ENCODE measurements at places on chromosomes 4 and X.
A peak's percentile ranks its signal among the peaks of the same experiment; 100 is the strongest.

- no peak overlapping the region for H3K4me3 ChIP-seq
- DNase-seq: no peak
- H3K27ac ChIP-seq: no peak overlapping the region
- H3K27me3 ChIP-seq: no peaks in the 10 kb centered on the region
- H3K4me1 ChIP-seq: no peaks in the 10 kb centered on the region
- H3K36me3 ChIP-seq: peaks cover 8% of the 10 kb centered on the region
These were observed 30.0 kb downstream of the RCHY1 start for GRCh38 chr4:75484190-75484589.

GRCh38 chrX:101051549-101052302 lies at the start of gene TRMT2B:
Gene TRMT2B, minus strand, starts transcription at chrX:101052111. Its CDS starts 9,822 bp downstream, at chrX:101042289.
- DNase-seq: no peak
- no peaks in the 10 kb centered on the region for H3K36me3 ChIP-seq
- no peaks in the 10 kb centered on the region for H3K27me3 ChIP-seq
- H3K27ac ChIP-seq: peak within 1 kb of the TSS; percentile 61

- peak; percentile 36 for DNase-seq
- no peaks in the 10 kb centered on the region for H3K27me3 ChIP-seq
- no peak overlapping the region for H3K4me3 ChIP-seq
- H3K27ac ChIP-seq: no peak overlapping the region
- no peaks in the 10 kb centered on the region for H3K36me3 ChIP-seq
- peaks cover 3% of the 10 kb centered on the region for H3K4me1 ChIP-seq
These were observed 30.7 kb upstream of the TMPRSS11E start for GRCh38 chr4:68416591-68416990.

DNA sequence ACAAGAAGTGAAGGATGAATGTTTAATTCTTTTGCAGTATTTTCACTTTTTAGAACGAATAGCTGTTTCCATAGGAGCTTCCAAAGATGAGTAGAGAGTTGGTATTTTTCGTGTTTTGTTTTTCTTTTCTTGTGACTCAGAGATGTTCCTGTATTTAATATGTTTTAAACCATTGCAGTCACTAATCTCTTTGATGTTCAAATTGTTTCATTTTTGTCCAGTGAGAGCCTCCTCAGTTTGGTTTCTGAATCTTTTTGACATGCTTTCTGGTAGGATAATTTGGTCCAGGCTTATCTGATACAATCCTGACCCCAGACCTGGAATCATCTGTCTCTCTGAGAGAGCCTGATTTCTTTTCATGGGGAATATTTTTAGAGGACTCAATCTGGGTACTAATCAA lies 41.6 kb downstream of the BEX3 start:
- no peak overlapping the region for H3K27ac ChIP-seq
- DNase-seq: no peak
- no peaks in the 10 kb centered on the region for H3K36me3 ChIP-seq
- no peak overlapping the region for H3K4me3 ChIP-seq
- no peaks in the 10 kb centered on the region for H3K4me1 ChIP-seq
- no peaks in the 10 kb centered on the region for H3K27me3 ChIP-seq

- no peak overlapping the region for H3K4me3 ChIP-seq
- no peak overlapping the region for H3K27ac ChIP-seq
- no peaks in the 10 kb centered on the region for H3K27me3 ChIP-seq
- no peak for DNase-seq
These were observed 177.7 kb upstream of the MID1 start for GRCh38 chrX:10798041-10798440.

DNA sequence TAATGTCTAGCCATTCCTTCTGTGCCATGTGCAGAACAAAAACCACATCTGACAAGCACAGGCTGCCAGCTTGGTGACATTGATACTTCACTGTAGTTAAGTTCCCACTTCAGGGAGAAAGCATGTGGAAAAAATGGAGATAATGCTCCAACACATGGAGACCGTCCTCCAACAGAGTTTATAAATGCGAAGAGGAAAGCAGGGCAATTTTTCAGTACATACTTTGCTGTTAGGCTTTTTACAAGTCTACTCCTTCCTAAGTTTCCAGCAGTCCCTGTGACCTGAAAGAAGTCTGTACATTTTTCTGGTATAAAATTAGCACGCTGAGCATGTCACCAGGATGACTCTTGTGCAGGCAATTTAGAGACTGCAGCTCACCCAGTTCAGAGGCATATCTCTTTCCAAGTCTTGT lies 766.9 kb upstream of the IGFBP7 start:
- no peak overlapping the region for H3K27ac ChIP-seq
- H3K4me1 ChIP-seq: no peaks in the 10 kb centered on the region
- DNase-seq: no peak
- H3K4me3 ChIP-seq: no peak overlapping the region

DNA sequence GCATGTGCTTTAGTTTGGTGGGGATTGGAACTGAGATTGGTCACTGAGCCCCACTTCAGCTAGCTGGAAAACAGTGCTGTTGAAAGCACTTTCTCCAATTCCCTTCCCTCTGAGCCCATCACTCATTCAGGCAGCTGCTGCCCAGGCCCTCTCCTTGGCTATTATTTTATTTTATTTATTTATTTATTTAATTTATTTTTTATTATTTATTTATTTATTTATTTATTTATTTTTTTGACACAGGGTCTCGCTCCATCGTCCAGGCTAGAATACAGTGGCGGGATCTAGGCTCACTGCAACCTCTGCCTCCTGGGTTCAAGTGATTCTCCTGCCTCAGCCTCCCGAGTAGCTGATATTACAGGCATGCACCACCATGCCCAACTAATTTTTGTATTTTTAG lies 51.8 kb upstream of the RBPJ start:
- no peak for DNase-seq
- no peaks in the 10 kb centered on the region for H3K36me3 ChIP-seq
- no peak overlapping the region for H3K4me3 ChIP-seq
- H3K27ac ChIP-seq: no peak overlapping the region

GRCh38 chr4:184387351-184387750 lies 87.0 kb downstream of the IRF2 start:
- H3K27ac ChIP-seq: no peak overlapping the region
- peaks cover 29% of the 10 kb centered on the region for H3K4me1 ChIP-seq
- no peak for DNase-seq

DNA sequence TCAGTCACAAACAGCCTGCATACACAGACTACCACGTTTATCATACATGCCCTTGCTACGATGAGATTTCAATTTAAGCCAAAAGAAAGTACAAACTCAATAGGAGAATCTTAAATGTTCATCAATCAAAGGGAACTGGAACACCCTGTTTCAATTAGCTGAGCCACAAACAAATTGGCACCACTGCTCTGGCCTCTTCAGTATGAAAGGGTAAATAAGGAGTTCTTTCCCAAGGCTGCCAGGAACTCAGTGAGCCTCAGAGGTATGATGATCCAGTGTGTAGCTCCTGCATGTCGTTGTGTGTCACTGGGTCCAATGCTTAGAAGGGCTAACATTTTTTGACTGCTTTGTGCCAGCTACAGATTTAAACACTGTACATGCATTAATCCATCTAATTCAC lies 5.4 kb downstream of the RNF150 start:
- no peaks in the 10 kb centered on the region for H3K36me3 ChIP-seq
- no peak overlapping the region for H3K27ac ChIP-seq
- no peaks in the 10 kb centered on the region for H3K4me1 ChIP-seq
- no peak for DNase-seq
- H3K27me3 ChIP-seq: peaks cover 23% of the 10 kb centered on the region

DNA sequence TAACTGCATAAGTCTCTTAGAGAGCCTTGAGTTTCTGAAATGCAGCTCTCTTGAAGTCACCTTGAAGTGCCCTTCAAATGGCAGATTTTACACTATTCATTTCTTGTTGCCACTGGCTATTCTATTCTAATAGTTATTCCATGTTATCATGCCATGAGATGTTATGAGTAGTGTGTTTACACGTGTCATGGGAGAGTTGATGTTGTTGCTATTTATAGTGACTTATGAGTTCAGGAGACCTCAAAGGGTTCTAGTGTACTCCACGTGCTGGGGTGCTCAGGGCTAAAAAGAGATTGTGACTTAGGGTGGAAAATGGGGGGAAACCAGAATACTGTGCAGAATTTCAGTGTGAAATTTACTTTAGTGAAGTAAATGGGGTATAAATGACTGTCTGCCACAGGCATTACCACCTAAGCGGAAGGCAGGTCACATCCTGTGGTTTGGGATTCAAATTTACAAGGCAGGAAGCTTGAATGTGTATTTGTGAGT lies 77.1 kb upstream of the SLC4A4 start:
- no peaks in the 10 kb centered on the region for H3K36me3 ChIP-seq
- H3K4me3 ChIP-seq: no peak overlapping the region
- H3K27ac ChIP-seq: no peak overlapping the region

DNA sequence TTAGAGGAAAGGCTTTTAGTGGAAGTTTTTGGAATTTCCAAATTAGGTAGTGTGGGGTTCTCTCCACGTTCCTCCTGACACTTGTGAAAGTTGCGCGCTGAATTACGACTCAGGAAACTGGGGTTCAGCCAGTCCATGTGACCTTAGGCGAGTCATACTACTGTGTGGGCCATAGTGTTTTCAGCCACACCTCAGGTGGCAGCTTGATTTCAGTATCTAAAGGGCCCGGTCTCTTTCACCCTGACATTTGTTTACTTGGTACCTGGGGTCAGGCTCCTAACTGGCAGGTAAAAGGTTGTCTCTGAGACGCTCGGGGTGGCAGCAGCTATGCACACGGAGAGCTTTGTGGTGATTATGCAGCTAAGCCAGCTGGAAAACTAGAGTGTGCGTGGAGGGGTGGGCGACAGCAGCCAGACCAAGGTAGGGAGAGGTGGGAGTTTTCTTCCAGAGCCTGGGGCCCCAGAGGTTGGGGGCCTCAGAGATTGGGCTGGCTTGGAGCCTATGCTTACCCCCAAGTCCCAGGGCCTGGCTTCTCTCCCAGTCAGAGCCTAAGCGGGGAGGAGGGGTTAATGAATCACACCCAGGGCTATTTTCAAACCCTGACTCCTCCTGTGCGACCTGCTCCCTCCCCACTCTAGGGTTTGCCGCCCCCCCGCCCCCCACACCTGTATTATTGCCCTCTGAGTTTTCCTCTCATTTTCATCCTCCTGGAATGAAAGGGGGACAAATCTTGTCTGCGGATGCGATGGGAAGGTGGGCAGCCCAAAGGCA lies 47.2 kb downstream of the STARD8 start:
- peak overlapping the region; percentile 14 for H3K4me3 ChIP-seq
- no peak overlapping the region for H3K27ac ChIP-seq
- H3K36me3 ChIP-seq: no peaks in the 10 kb centered on the region
- H3K27me3 ChIP-seq: peaks cover 5% of the 10 kb centered on the region
- DNase-seq: no peak

DNA sequence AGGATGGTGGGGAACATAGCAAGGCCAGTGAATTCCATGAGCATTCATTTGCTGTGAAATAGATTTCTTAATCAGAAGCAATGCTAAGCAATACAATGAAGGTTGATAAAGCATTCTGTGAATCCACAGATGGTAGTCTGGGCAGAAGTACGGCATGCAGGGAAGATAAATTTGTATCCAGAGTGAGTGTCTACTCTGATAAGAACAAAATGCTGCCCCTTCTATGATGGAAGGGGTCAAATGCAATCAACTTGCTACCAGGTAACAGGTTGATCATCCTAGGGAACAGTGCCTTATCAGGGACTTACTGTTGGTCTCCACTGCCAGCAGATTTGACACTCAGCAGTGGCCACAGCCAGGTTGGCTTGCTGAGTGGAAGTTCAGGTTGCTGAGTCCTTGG lies 189.4 kb downstream of the MAB21L2 start:
- no peak overlapping the region for H3K4me3 ChIP-seq
- H3K27ac ChIP-seq: no peak overlapping the region
- no peaks in the 10 kb centered on the region for H3K27me3 ChIP-seq

DNA sequence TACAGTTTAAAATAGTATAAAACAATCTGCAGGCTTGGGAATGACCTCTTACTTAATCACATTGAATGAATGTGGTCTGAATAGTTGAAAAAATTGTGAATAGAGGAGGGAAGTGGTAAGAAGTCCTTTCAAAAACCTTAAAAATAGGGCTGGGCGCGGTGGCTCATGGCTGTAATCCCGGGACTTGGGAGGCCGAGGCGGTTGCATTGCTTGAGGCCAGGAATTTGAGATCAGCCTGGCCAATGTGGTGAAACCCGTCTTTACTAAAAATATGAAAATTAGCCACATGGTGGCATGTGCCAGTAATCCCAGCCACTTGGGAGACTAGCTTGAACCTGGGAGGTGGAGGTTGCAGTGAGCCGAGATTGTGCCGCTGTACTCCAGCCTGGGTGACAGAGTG lies 36.5 kb downstream of the HERC3 start:
- H3K27me3 ChIP-seq: no peaks in the 10 kb centered on the region
- H3K36me3 ChIP-seq: no peaks in the 10 kb centered on the region
- DNase-seq: no peak
- peaks cover 31% of the 10 kb centered on the region for H3K4me1 ChIP-seq
- H3K27ac ChIP-seq: peak overlapping the region; percentile 89

GRCh38 chr4:107734120-107734519 lies 14.1 kb upstream of the PAPSS1 start:
- H3K27me3 ChIP-seq: no peaks in the 10 kb centered on the region
- no peaks in the 10 kb centered on the region for H3K4me1 ChIP-seq
- no peak overlapping the region for H3K4me3 ChIP-seq
- no peak for DNase-seq
- no peak overlapping the region for H3K27ac ChIP-seq

DNA sequence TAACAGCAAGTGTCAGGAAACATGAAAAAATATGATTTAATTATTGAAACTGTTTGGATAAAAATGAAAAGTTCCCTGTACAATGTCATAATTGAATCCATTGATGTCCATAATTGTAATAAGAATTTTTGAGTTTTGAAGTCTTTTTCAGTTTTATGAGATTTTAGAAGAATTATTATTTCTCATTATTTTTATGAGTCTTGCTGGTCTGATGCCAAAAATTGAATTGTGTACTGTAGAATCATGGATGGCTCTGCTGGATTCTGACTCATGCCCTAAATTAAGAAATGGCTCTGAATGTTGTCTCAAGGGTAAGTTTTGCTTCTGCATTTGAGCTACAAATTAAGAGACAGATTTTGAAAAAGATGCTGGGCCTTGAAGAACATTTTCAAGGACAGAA lies 132.8 kb upstream of the MAP9 start:
- H3K36me3 ChIP-seq: no peaks in the 10 kb centered on the region
- no peaks in the 10 kb centered on the region for H3K27me3 ChIP-seq
- H3K4me3 ChIP-seq: no peak overlapping the region
- H3K4me1 ChIP-seq: no peaks in the 10 kb centered on the region
- DNase-seq: no peak

GRCh38 chr4:174531486-174531885 lies 9.2 kb upstream of the HPGD start:
- no peak for DNase-seq
- no peaks in the 10 kb centered on the region for H3K4me1 ChIP-seq
- no peaks in the 10 kb centered on the region for H3K36me3 ChIP-seq
- H3K4me3 ChIP-seq: no peak overlapping the region
- H3K27me3 ChIP-seq: no peaks in the 10 kb centered on the region
